ENCODE measurements at places on chromosomes 7 and 10.

DNA sequence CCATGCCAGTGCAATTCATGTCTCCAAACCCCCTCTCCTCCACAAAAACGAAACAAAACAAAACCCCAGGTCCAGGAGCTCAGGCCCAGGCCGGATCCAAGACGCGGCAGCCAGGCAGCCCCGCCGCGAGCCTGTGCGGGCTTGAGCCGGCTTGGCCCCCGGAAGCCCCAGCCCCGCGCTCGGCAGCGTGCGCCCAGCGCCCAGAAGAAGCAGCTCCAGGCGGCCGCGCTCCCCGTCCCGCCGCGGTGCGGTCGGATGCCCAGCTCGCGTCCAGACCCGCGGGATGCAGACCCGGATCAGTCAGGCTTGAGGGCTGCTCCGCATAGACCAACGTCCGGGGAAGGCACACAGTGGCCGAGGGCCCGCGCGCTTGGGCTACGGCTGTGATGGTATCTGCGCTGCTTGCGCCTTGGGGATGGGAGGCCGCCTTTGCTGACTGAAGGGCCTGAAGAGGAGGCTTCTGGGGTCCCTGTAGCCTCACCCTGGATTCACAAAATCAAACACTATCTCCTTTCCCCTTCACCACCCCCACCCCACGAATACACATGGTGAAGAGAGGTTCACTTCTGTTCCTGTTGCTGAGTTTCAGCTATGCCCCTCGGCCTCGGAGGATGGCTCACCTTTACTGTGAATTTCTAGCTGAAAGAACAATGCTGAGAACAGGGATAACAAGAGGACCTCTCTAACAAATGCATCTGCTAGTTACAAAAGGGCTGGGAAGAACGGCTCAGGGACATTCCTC, 79.9 kb upstream of the EN2 start:
- DNase-seq, result no peak

DNA sequence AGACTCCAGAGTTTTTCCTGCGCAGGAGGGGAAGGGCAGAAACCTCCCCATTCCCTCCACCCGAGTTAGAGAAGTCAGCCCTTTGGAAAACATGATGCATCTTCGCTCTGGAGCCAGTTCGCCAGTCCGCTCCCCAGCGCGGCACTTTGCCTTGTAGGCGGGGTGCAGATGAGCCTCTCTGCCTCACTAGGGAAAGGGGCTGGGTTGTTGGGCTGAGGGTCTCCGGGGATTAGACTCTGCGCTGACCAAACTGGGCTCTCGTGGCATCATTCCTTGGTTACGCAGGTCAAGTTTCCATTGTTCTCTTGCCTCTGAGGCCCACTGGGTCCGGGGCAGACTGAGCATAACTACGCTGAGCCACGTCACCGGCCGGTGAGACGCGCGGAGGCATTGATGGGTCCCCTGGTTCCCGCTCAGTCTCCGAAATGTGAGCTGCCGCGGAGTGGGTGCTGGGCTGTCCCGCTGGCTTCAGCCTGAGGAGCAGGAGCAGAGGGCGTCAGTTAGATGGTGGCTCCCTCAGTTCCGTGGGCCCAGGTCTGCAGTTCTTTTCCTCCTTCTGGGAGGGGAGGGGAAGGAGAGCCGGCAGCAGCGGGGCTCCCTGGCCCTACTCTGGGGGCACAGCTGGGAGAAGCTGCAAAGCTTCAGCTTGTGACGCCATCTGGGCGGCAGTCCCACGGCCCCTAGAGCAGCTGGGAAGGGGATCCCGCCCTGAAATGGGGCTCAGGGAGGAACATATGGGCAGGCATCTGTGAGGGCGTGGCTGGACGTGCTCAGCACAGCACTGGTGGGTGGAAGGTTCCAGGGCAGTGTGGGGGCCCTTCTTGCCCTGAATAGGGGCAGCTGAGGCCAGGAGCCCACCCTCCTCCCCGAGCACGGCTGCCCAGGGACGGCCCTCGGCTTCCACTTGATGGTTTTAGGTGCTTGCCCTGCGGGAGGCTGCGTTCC, 121.3 kb upstream of the BTBD16 start:
- no peak for DNase-seq

DNA sequence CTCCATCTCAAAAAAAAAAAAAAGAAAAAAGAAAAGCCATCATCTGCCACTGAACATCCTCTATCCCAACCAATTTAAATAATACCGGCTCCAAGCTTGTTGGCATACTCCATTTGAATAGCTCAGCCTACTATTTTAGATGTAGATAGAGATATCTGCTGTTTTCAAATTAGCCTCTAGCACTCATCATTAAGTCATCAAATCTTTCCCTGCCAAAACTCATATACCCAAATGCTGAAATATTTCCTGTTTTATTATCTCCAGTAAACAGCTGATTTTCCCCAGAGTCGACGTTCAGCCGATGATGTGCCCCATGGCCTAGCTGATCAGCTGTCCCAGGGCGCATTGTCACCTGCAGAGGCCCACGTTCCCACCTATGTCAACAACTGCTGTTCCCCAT, 34.5 kb upstream of the FRMD4A start:
- DNase-seq, result no peak

- no peak for DNase-seq
Observed at GRCh38 chr7:27576360-27576944, 86.2 kb downstream of the HIBADH start.

DNA sequence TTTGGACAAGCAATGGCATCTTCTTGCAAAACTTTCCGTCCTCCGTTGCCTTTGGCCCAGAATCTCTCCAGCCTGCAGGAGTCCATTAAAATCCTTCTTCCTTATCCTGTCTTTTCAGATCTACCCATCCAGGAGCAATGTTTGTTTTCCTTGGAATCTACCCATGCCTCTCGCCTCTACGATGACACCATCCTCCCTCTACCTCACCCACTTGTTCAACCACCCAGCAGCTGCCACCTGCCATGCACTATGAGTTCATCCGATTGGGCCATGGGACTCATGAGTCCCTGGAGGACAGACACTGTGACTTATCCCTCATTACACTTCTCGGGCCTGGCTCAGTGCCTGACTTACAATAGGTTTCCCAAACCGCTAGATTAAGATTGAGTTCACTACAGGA, 26.8 kb upstream of the MGMT start:
- DNase-seq, result no peak

GRCh38 chr7:108103558-108104298, 26.4 kb downstream of the LAMB4 start:
- DNase-seq, result no peak

GRCh38 chr10:132320654-132321469, 11.1 kb upstream of the LRRC27 start:
- no peak for DNase-seq

DNA sequence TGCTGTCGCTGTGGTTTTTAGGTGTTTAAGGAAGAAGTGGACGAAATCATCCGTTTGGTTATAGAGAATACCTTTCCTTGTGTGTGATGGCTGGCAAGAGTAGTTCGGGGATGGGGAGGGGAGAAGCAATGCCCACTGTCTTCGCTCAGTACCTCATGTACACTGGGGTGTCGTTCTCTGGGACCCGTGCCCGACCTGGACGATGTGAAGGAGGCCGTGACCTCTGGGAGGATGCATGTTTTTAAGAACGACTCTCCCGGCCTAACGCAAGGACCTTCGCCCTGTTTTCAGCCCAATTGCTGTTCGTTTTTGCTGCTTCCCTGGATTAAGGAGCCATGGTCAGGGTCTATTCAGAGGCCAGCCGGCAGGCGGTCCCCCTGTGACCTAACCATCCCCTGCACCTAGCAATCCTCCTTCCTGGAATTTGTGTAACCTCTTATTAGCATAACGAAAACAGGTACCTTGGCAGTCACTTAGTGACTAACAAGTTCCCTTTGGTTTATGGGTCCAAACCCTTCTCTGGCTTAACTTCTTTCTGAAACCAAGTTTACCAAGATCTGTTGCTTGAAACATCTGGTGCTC, 1.3 kb downstream of the NFE2L3 start:
- DNase-seq, result no peak

DNA sequence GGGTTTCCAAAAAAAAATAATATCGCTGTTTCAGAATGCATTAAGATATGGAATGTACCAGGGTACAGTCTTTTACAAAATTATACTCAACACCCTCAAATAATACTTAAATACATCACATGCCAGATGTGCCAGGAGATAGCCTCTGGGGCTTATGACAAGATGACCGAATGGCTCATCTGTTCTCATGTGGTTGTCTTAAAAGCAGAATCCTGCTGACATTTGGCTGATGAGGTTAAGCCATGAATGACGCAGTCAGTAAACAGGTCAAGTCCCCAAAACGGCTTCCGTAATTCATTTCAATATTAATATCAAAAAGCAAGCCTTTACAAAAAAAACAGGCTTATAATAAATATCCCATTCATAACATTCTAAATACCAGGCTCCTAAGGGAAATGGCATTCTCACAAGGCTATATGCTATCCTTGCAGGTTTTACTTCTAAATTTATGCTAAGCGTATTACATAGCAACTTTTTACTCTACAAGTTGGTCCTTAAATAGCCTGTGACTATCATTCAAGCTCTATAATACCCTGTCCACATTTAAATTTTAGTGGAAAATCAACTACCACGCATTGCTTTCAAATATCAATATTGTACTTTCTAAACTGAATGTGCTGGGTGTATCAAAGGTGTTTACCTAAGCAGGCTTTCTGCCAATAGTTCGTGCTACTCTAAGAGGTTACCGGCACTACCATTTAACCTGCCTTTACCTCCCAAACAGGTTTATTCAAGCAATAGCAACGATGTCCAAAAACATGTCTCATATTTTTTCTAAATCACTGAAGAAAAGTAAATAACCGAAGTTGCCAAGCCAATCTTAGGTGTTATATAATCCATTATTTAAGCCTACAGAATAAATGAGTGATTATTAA, 15.6 kb downstream of the SMURF1 start:
- DNase-seq, result no peak

DNA sequence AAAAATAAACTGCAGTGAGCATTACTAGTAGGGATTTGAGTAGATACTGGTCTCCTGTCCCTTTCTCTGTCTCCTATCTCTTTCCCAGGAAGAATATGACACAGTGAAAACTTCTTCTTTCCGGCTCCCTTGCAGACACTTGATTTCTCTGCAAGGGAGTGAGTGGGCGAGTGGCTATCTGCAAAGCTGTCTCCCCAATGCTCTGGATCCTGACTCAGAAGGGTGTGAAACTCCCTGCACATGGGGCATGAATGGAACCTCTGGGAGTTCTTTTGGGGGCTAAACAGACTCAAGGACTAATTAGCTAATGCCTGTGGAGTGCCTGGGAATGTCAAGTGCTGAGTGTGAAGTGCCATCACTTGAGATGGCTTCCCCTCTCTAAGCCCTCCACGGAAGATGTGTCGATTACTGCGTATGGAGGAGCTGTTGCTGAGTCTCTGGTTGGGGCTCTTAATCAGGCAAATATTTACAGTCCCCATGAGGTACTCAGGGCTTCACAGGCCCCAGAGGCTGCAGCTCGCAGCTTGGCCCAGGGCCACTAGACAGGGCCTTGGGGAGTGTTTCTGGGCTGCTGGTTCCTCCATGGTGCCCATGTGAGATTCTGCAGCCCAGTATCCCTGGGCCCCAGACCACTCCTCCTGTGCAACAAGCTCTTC, 139.8 kb downstream of the RPS24 start:
- no peak for DNase-seq

- no peak for DNase-seq
Observed at GRCh38 chr10:105149371-105149891, 508.3 kb downstream of the SORCS3 start.

- no peak for DNase-seq
Observed at GRCh38 chr10:23694446-23694920, 255.6 kb downstream of the OTUD1 start.

DNA sequence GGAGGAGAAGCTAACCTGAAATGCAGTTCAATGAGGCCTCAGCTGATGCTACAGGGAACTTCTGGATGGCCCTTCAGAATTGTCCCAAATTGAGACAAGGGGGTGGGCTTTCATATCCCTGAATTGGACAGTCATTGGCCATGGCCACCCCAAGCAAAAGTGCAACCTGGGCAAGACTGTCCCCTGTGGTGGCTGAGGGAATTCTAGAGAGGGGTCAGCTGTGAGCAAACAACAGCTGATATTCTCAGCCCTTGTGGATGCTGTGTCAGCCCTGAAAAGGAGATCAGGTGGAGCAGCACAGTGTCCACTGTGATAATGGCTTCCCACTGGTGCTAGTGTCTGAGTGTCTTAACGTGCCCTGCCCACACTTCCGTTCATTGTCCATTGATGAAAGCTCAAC, 76.6 kb downstream of the SLC16A9 start:
- no peak for DNase-seq

DNA sequence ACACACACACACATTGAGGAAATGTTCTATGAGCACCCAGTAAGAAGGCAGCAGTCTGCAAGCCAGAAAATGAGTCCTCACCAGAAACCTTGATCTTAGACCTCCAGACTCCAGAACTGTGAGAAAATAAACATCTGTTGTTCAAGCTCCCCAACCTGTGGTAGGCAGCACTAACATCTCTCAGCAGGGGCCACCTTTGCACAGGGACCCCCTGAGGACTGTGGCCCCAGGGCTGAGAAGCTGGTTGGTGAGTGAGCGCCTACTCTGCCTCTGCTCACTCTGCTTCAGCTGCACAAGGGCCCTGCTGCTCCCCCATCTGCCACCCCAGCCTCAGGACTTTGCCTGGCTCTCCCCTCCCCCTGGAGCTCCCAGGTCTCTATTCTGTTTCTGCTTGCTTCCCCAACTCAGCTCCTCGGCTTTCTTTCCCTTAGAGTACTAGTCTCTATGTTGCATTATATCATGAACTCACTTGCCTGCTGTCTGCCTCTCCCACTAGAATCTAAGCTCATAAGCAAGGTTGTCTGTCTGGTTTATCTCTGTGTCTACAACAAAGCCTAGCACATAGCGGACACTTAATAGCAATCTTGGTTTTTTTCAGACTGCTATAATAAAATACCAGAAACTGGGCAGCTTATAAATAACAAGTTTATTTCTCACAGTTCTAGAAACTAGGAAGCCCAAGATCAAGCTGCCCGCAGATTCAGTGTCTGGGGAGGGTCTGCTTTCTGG, 40.4 kb upstream of the PRLHR start:
- no peak for DNase-seq

DNA sequence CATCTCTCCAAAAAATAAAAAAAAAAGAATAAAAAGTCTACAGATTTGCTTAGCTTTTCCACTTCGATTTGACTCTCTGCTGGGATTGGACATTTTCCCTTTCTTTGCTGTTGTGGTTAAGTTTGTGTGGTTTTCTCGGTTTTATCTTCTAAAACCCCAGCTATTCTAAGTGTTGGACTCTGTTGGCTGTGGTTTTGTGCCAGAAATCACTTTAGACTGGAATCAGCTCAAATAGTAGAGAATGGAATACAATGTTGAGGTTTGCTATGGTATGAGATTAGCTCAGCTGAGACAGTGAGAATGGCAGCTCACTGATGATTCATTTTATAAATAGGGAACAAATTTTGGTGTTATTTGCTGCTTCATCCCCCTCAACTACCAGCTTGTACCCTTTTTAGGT, 116.0 kb downstream of the BUB3 start:
- no peak for DNase-seq

DNA sequence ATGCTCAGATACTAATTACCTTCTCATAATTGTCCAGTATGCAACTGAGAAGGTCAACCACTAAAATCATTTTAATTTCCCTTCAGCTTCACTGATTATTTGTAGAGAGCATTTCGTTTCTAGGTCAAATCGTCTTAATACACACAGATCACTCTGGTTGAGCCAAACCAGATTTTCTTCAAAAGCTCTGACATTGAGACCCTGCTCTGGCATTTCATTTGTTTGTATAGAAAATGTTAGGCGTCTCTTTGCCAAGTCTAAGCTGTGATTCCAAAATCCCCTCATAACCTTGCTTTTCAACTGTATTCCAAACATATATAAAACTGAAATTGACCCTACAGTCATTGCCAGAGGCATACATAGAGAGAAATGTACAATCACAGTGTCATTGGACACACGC, 520.0 kb downstream of the CNTNAP2 start:
- DNase-seq, result no peak
